ENCODE measurements at places on chromosomes 16 and 17.

DNA sequence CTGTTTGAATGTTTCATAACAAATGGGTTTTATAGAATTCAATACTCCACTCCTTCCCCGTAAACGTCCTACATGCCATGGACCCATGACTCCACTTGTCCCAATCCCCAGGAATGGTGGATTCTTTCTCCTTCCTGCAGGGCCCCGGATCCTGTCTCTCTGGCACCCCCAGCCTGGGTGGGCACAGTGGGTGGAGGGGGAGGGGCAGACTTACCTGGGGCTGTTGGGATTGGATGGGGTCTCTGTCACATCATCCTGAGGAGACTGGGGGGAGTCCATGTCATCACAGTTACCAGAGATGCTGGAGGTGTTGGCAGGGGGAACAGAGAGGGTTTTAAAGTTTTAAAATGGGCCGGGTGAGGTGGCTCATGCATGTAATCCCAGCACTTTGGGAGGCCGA is 13.2 kb downstream of the TRPV3 start:
- no peak for DNase-seq

DNA sequence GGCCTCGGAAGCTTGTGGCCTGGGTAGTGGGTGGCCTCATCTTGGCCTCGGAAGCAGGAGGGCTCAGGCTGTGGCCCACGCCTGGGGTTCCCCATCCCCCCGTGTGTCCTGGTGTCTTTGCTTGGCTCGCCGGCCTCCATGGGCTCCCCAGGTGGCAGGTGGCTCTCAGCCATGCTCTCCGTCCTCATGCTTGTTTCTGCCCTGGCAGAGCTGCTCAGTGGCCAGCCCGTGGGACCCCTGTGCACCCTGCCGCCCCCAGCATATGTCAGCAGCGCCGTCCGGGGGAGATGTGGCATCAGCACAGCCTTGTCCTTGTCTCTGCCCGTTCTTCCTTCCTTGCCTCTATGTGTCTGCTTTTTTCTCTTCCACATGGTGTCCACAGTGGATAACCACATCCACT is 38.5 kb downstream of the TBCD start:
- no peak for DNase-seq

GRCh38 chr16:24544640-24545039 is 5.3 kb downstream of the RBBP6 start:
- DNase-seq: no peak

- DNase-seq: no peak
Observed at GRCh38 chr17:75512926-75513640, 2.3 kb downstream of the CASKIN2 start.

DNA sequence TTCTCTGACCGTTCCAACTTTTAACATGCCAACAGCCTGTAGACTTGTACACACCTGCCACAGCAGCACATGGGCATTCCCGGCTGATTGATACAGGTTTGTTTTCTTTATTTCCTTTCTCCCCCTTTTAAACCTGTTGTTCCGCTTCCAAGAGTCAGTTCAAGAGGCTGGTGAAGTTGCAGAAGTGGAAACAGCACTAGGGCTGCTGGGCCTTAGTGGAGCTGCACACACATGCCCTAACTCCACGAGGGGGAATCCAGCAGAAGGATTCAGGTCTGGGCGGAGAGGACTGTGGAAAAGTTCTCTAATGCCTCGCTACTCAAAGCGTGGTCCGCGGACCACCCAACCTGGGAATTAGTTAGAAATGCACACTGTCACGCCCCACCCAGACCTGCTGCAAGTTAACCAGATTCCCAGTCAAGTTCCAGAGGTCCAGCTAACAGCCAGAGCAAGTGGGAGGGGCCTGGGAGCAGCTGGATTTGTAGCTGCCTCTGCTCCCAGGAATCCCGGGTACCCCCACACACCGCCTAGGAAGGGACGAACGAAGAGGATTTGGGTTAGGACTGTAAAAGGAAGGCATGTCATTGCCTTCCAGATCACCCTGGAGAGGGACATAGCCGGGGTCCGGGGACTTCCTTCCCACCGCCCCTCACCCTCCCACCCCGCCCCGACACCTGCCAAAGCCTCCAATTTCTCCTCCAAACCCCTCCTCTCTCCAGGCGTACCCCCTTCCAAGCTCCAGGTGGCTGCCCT is 542 bp downstream of the SLC39A11 start:
- no peak for DNase-seq

GRCh38 chr17:72338847-72339790 is 218.3 kb downstream of the SOX9 start:
- no peak for DNase-seq

- no peak for DNase-seq
Observed at GRCh38 chr17:78341559-78342448, 18.1 kb downstream of the SOCS3 start.

GRCh38 chr16:83956336-83957289 is 3.6 kb downstream of the OSGIN1 start:
- DNase-seq: no peak

DNA sequence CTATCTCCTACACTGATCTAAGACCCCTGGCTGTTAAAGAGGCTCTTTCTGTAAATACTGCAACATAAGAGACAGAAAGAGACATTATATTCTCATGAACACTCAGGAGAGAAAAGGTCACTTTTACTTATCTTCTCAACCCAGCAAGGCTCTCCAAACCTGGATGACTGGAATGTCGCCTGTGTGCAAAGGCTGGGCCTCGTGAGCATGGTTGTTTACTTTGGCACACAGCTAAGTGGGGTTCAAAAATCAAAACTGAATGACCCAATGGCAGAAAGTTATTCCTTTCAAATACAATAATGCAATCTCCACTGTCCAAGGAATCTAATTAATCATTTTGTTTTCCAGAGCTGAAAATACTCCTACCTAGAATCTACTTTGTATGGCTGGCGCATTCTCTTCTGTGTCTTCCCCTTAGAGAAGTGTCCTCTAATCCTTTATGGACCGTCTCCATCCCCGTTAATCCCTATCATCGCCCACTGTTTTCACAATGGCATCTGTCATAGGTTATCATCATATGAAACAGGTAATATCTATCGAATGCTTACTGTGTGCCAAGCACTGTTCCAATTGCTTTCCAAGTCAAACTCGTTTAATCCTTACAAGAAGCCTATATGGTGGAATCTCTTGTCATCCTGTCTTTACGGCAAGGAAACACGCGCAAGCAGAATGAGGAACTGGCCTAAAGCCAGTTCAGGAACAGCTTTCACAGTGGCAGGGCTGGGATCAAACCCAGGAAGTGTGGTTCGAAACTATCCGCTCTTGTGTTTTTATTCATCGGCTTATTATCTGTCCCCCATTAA is 1.3 kb downstream of the SLX4 start:
- DNase-seq: no peak

DNA sequence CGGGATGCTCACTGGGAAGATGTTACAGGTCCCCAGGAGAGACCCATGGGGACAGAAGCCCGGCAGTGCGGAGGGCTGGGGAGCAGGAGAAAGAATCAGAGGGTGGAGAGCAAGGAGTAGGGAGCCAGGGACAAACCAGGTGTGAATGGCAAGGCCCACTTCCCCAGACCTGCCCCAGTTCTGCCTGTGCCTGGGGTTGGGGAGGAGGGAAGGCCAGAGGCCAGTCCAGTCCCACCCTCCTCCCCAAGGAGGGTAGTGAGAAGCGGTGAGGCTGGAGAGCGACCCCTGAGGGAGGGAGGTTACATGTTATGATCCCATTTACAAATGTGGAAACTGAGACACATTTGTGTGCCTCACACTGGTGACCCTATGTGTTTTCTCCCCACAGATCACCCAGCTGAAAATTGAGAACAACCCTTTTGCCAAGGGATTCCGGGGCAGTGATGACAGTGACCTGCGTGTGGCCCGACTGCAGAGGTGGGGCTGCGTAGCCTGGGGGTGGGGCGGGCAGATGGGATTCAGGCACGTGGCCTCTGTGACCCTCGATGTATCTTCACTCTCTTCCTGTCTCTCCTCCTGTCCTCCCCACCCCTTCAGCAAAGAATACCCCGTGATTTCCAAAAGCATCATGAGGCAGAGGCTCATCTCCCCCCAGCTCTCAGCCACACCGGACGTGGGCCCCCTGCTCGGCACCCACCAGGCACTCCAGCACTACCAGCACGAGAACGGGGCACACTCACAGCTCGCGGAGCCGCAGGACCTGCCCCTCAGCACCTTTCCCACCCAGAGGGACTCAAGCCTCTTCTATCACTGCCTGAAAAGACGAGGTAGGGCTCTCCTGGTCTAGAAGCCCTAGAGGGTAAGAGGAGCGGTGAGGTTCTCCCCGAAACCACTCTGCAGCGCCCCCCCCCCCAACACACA is 27.5 kb downstream of the TBX4 start:
- DNase-seq: no peak

- DNase-seq: no peak
Observed at GRCh38 chr17:21510686-21511362, 134.7 kb downstream of the KCNJ12 start.

GRCh38 chr17:82909322-82909904 is 69.6 kb upstream of the ZNF750 start:
- DNase-seq: no peak

GRCh38 chr16:57593021-57593420 is 35.4 kb upstream of the ADGRG1 start:
- no peak for DNase-seq

DNA sequence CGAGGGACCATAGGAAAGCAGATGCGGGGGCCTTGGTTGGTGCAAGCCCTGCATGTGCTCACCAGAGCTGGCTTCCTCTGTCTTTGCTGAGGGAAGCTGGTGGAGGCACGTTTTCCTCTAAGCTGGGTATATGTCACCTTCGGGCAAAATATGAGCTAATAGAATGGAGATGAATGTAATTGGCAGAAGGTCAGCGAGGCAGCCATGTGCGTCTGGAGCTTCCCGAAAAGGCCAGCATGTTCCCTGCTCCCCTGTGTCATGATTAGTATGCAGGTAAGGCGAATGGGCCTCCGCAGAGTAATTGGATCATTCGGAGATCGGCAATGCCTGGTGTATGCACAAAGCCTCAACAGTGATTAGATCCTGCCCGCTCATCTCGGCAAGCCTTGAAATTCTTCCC is 806.2 kb upstream of the EEF2KMT start:
- DNase-seq: no peak

DNA sequence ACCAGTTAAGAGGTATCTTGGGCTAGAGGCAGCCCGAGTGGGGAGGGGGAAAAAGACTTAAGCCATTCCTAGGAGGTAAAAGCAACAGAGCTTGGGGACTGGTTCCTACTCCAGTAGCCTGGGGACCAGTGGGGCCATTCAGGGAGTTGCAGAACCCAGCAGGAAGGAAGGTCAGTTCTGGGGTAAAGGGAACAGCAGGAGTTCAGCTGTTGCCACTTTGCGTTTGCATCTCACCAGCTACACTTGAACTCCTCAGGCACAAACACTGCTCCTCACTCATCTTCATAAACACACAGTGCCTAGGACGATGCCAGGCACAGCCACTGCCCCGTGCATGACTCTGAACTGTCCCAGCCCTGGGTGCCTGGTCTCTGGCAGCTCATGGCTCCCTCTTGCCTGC is 4.0 kb downstream of the HAP1 start:
- no peak for DNase-seq

GRCh38 chr17:46741122-46741730 is 77.3 kb downstream of the WNT3 start:
- no peak for DNase-seq

DNA sequence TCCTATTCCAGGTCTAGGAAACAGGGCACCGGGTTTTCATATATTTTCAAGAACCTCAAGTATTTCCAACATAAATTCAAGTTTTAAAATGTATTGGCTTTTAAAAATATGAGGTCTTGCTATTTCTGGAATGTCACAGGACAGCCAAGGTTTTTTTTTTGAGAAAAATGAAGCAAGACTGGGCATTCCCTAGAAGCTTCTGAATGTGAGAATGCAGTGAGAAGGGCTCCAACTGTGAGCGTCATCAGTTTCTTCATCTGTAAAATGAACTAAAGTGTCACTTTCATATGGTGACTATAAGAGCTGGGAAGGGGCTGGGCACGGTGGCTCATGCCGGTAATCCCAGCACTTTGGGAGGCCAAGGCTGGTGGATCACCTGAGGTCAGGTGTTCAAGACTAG is 455.8 kb upstream of the MAF start:
- no peak for DNase-seq

GRCh38 chr16:20878682-20879147 is 21.4 kb downstream of the DCUN1D3 start:
- no peak for DNase-seq

- DNase-seq: no peak
Observed at GRCh38 chr16:67312719-67313118, 13.8 kb downstream of the KCTD19 start.

DNA sequence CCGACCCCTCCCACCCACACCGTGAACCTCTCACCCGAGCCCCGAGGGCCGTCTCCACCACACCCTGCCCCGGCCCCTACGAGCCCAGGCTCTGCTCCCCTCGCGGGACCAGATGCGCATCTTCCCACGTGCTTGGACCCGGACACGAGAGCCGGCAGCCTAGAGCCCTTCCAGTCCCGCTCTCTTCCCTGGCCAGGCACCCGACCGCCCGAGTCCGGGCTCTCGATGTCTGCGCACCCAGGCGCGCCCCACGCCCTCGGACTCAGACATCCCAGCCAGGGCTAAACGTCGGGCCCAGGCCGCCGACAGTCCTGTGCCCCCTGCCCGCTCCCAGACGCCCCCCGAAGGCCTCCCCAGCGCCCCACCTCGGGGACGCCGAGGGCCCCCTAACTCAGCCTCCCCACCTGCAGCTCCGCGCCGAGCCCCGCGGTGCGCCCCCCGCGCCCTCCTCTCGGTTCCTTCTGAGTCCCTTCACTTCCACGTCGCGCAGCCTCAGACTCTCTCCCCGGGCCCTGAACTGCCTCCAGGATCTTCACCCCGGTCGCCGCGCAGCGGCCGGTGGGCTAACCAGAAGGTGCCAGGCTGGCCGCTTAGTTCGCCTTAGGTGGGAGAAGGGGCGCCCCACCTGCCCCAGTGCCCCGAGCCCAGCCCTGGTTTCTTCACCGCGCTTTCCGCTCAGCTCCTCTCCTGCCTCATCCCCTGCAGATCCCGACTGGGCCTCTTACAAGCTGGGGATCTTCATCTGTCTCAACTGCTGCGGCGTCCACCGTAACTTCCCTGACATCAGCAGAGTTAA is 688 bp downstream of the ADAP2 start:
- no peak for DNase-seq

GRCh38 chr17:38439436-38439835 is 11.2 kb downstream of the ARHGAP23 start:
- DNase-seq: no peak

GRCh38 chr17:75130059-75130631 is 1.4 kb downstream of the NT5C start:
- no peak for DNase-seq

- no peak for DNase-seq
Observed at GRCh38 chr17:78408476-78409050, 30.1 kb downstream of the PGS1 start.

DNA sequence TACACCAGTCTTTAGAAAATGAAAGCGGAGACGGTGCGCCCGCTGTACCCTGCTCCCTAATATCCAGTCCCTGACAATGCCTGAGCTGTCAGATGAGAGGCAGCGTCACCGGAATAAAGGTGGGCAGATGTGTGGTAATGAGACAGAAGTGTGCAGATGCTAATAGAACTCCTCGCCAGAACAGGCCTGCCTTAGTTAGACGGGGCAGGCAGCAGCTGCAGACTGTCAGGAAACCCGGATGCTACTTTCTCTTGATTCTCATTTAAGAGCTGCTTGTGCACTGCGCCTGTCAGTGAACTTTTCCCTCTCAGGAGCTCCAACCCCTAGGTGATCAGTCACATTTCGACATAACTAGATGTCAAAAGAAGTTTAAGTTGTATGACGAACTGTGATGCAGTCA is 221.8 kb upstream of the IRX3 start:
- DNase-seq: no peak
